Calu3 (cell line): ENCODE measurements at places on chromosomes 7 and 10. TPM values are rescaled to one million over a fixed set of nuclear protein-coding genes. Genes with fewer than 3 reads are reported as not detected.

TNPO3 gene
- 43.6 and 47.1 TPM in 2 replicates for total RNA-seq

SH3PXD2A gene
- total RNA-seq = 7.5 TPM in 2 replicates

PNLIPRP3 gene
- not detected in 2 replicates for total RNA-seq

CALML3 gene
- total RNA-seq = not detected in 2 replicates

NEUROG3 gene
- total RNA-seq = not detected in 2 replicates

DNA sequence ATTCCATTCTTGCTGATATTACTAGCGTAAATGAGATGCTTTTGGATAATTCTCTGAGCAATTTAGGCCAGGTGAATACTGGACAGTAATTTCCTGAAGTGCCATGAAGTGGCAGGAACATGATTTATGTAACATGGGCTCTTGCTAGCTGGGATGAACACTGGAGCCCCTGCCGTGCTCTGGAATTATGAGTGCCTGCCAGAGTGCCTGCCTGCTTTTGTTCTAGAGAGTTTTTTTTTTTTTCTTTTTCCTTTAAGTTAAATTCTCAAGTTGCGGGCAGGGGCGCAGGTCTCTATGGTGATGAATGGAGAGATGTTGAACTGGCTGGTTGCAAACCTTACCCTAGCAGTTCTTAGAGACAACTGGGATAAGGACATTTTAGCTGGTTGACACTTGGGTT lies 165.9 kb downstream of the AUTS2 start:
- no peak for DNase-seq

GRCh38 chr7:27199849-27200760 lies at the start of gene HOXA13:
TSS of gene HOXA13 (minus strand) at chr7:27200091. CDS start at chr7:27200077, 14 bp downstream.
- peak; percentile 90 for DNase-seq

DNA sequence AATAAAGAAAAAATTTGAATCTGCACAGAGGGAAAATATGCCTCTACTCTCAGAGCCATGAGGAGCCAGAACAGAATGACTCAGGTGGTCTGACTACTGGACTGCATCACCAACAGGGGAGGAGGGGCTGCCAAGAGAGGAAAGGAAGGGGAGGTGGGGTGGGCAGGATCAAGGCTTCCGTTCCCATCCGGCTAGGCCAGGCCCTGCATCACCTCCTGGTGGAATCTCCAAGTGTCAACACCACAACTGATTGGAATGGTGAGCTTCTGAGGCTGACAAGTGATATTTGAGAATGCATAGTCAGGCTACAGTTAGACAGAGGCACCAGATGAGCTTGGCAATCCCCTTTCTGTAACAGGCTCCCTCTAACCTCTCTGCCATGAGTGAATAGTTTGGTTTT lies 10.4 kb upstream of the GPR26 start:
- no peak for DNase-seq

DNA sequence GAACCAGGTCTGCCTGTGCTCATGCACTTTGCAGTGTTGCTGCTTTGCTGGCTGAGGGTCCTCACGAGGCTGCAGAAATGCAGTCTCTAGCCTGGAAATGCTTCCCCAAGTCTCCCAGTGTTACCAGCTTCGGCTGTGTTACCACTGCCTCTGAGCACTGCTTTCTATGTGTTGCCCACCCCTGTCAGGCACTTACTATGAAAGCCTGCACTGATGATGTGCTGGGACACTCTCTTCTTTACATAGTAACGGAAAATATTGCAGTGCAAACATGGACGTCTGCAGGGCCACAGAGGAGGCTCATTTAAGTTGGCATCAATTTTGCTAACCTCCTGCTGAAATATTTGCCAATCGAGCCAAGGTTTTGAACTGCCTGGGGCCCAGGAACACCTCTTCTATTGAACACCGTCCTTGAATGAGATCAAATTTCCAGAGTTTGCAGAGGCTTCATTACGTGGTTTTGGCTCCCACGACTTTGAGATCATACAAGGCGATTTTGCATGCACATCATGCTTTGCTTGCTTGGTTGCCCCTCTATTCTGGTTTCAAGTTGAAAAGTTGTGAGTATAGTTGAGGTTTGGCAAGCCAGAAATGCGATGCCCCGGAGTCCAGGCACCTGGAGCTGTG lies 404.7 kb upstream of the PODXL start:
- DNase-seq = no peak

DNA sequence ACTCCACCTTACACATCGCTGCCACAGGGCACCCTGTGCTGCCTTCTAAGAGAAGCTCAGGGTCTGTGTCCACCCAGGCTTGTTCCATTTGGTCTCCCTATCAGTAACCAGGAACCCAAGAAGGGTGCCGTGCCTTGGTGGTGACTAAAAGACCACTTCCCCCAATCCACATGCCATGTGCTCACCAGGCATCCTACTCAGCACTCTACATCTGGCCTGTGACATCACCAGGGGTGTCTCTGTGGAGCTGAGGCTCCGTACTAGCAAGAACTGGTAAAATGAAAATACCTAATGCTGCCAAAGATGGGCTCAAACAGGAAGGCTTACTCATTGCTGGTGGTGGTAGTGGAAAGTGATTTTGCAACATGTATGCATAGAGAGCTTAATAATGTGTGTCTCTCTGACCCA lies 19.0 kb upstream of the C10orf71 start:
- DNase-seq = no peak

- DNase-seq = no peak
Observed at GRCh38 chr10:28678687-28679457, 1.6 kb downstream of the BAMBI start.

- no peak for DNase-seq
Observed at GRCh38 chr10:33965795-33966581, 631.5 kb upstream of the NRP1 start.

DNA sequence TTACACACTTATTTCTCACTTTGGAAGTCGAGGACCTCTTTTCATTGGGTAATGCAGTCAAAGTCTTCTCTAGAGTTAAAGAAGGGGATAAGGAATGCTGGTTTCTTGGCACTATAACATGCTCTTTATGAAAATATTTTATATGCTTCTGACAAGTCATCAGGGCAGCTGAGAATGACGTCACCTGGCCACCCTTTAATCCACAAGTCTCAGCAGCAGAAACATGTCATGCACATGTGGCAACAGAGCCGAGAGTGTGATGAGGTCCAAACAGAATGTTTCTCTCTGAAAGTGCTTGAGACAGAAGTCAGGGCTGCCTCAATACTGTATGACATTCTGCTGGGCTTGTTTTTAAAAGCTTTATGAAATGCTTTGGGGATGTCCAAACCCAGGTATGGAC lies 63.5 kb upstream of the C10orf90 start:
- no peak for DNase-seq

GRCh38 chr7:142832417-142832816 lies 22.5 kb upstream of the EPHB6 start:
- DNase-seq = no peak

DNA sequence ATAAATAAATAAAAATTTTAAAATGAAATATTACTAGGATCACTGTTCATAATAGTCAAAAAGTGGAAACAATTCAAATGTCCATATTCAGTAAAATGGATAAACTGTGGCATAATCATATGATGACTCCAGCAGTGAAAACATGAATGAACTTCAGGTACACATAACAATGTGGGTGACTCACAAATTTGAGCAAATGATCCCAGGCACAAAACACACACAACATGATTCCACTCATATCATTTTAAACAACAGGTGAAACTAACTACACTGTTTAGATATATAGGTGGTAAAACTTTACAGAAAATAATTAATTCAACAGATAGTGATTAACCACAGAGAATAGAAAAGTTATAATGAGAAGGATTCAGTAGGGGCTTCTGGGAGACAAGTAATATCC lies 14.7 kb upstream of the SAMD8 start:
- DNase-seq = no peak

GRCh38 chr7:128022631-128023532 lies 8.4 kb downstream of the LRRC4 start:
- peak; percentile 30 for DNase-seq

DNA sequence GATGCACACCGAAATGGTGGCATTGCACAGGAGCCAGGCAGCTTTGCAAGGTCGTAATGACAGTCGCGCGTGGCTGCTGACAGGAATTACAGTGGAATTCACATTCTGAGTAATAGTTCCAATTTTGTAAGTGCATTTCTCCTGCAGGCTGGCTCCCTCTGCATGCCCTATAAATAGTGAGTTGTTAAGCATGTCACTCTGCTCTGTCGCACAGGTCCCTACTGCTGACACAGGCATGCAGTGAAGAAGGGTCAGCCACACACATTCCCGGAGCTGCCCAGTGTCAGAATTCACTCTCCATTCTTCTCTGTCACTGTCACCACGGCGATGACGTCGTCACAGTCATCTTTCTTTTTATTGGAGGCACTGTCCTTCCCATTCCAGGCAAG lies 49.2 kb upstream of the SHH start:
- DNase-seq = no peak

GRCh38 chr10:48633381-48634197 lies 28.7 kb upstream of the ARHGAP22 start:
- DNase-seq = no peak

DNA sequence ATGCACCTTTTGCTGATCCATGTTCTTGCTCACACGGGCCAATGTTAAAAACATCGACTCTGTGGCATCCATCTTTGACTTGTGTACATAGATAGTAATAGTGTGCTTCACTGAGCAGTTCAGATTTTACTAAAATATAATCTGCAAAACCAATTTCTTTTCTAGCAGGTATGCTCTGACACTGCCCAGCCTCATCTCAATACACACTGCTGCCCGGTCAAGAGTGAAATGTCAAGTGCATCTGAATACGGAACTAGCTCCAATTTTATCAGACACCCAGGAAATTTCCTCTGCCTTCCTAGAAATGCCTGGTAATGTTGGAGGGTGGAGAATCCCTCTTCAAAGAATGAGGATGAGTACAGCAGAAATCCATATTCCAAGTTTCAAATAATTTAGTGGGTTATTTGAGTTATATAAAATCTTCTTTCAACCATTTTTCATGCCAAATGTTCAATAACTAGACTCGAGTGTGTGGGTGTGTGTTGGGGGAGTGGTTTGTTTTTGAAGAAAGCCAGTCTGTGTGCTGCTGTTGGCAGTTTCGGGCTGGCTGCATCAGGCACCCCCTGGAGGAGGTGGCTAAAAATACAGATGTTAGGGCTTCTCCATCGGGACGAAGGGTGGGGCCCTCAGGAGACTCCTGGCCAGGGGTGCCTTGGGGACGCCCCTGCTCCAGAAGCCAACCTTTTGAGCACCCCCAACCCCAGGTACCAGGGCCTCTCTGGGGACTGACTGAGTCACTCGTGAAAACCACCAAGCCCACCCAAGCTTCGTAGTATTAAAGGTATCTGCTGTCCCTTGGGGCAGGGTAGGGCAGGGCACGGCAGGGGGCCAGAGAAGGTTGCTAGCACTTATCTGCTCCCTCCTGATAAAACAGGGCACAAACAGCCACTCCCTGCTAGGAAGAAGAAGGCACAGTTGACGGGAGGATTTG lies 15.4 kb downstream of the CTBP2 start:
- peak; percentile 49 for DNase-seq

DNA sequence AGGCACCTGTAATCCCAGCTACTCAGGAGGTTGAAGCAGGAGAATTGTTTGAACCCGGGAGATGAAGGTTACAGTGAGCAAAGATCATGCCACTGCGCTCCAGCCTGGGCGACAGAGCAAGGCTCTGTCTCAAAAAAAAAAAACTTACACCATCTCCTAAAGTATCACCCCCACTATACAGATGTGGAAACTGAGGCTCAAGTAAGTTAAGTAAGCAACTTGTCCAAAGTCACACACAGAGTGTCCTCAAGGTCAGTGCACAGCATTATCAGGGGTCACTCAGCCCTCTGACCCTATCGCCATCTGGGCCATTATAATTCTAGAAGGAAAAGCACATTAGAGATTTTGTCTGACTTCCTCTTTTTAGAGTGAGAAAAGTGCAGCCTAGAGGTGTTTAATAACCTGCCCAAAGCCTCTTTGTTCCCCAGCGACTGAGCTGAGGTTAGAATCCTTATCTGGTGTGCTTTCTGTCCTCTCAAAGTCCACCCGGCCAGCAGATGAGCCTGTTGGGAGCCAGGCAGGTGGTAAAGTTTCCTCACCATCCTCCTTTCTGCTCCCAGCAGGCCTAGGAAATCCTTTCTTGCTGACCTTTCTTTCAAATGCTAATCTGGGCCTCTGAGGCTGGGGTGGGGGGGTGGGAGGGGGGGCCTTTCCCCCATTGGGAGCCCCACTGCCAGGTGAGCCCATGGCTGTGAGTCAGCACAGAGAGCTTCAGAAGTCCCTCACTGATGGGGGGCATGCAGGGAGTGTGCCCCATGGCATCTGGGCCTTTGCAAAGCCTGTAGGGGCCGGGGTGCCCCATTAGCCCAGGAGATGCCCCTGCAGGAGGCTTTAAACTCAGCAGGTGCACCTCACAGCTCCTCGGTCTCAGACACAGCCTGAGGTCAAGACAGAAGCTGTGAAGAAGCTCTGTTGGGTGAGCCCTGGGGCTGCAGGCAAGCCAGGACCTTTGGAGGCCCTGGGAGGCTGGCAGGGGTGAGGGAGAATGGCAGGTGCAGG lies 12.0 kb upstream of the KCNMA1 start:
- DNase-seq = no peak

GRCh38 chr10:11303361-11304170 lies 285.9 kb downstream of the CELF2 start:
- DNase-seq = no peak

GRCh38 chr10:113475381-113475807 lies 77.5 kb upstream of the HABP2 start:
- no peak for DNase-seq

- DNase-seq = no peak
Observed at GRCh38 chr7:95811846-95812445, 39.6 kb downstream of the DYNC1I1 start.

DNA sequence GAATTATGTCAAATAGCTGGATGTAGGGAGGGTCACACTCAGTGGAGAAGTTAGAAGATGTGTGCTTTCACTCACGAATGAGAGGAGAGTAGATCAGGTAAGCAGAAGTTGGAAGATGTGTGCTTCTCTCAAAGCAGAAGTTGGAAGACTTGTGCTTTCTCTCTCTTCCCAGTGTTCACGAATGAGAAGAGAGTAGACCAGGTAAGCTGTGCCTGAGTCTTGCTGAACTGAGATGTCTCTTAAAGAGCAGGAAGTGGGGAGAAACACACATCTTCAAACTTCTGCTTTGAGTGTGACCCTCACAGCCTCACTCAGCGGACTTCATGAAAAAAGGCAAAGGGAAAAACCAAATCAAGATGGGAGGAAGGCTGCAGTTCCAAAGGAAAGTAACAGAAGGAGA lies 7.0 kb upstream of the TMEM243 start:
- no peak for DNase-seq

DNA sequence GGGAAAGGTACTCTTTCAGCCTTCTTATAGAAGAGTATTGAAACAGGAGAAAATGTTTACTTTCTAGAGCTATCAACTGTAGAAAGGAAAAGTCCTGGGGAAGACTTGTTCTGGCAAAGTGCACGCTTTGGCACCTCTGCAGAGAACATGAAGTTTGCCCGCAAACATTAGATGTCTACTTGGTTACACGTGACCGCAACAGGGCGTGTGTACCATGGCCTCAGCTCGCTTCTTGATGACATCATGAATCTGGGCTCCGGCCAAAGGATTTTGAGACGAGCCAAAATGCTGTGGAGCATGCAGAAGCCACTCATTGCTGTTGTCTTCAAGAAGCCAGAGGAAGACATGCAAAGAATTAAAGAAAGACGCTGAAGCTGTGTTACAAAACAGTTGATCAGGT lies 8.6 kb upstream of the TAS2R60 start:
- DNase-seq = peak; percentile 49
